ENCODE measurements at places on chromosomes 1 and 21.
A peak's percentile ranks its signal among the peaks of the same experiment; 100 is the strongest.

DNA sequence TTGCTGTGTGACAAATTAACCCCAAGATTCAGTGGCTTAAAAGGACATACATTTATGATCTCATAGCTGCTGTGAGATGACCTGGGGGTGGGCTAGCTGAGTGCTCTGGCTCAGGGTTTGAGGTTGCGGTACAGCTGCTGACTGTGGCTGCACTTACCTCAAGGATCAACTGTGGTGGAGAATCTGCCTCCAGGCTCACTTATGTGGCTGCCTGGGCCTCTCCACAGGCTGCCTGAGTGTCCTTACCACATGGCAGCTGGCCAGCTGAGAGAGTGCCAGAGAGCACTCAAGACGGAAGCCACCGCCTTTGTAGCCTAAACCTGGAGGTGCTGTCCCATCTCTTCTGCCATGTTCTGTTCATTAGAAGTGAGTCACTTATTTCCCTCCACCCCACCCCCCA, 5.7 kb downstream of the LRRC71 start:
- DNase-seq, result peak; percentile 39

DNA sequence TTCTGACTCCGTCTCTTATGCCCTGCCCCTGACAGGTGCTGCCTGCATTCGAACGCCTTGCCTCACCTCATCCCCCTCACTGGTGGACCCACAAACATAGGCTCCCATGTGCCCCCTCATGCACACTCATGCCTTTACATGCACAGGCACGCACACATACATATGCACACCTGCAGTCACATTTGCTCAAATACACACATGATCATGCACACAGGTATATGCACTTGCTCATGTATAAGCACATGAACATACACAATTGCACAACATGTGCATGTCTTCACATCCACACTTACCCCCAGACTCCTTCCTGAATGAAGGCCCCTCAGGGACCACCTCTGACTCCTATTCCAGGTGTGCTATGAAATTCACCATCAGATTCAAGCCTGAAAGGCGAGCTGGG, 506.9 kb downstream of the PTPRU start:
- DNase-seq, result no peak

- DNase-seq, result no peak
These were observed 423.1 kb downstream of the HLX start for GRCh38 chr1:221302357-221302756.

- DNase-seq, result no peak
These were observed 70.6 kb downstream of the ALPL start for GRCh38 chr1:21579791-21580190.

GRCh38 chr1:1777583-1777899, 729 bp downstream of the NADK start:
- DNase-seq, result no peak

- no peak for DNase-seq
These were observed 20.1 kb downstream of the PRKACB start for GRCh38 chr1:84164161-84164560.

DNA sequence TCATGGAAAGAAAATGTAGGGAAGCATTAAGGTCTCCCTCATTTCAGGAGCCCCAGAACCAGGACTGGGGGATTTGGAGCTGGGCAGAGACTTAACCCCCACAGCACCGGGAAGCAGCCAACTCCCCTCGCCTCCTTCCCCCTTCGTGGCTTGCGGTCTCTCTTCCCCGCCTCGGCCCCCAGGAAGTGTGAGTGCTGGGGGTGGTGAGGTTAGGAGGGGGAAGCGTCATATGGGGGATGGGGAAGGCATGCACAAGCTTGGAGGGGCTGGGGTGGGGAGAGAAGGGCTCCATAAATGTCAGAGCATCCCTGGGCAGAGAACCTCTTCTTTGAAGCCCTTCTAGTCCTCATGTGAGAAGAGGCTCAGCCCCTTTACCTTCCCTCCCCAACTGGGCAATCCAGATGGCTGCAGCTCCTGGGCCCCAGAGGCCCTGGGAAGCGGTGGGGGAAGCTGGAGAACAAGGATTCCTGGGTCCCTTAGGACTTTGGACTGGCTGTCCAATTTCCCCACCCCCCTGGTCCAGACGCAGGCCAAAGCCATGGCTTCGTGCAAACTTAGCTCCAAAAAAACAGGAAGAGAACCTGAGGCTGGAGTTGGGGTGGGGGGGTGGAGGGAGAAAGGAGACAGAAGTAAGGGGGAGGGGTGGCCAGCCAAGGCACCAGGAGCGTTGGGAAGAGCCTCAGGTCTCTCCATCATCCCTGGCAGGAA, 7.8 kb downstream of the ZBTB7B start:
- DNase-seq, result no peak

DNA sequence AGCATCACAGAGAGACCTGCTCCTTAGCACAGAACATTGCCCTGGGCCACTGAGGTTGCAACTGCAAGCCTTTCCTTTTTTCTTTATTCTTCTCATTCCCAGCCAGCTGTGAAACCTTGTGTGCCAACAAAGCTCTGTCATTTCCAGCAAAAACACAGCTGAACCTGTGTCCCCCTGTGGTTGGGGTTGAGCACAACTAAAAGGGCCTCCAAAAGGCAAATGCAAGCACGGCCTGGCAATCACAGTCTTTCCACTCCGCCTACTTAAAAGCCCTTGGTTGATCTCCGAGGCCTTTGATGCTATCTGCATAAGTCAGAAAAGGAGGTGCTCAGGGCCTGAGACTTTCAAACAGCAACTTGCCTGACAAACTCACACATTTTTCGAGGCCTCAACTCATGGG, 32.7 kb downstream of the SUSD4 start:
- DNase-seq, result no peak

DNA sequence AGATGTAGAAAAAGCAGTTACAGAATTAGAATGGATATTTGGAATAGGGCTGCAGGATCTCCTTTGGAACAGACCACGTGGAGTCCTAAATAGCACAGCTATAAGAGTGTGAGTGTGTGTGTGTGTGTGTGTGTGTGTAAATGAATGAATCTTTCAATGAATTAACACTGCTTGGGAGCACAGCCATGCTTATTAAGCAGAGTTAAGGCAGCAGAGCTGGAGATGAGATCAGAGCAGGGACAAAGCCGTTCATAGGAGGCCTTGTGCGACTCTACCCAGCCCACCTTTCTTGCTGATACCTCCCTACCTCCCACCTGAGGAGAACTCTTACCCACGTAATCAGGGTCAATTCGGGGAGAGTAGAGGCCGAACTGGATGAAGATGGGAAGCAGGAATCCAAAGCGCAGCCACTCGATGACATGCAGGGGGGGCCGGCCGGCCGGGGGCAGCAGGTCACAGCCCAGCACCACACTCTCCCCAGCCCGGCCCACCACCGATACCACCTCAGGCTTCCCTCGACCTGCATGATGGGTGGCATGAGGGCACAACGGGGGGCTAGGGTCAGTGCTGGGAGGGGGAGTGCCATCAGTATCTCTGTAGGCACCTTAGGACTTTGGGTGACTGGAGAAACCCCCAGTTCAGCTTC, 2.7 kb downstream of the IGSF9 start:
- no peak for DNase-seq

- DNase-seq, result no peak
These were observed 1.7 kb downstream of the COP1 start for GRCh38 chr1:176205332-176205914.

DNA sequence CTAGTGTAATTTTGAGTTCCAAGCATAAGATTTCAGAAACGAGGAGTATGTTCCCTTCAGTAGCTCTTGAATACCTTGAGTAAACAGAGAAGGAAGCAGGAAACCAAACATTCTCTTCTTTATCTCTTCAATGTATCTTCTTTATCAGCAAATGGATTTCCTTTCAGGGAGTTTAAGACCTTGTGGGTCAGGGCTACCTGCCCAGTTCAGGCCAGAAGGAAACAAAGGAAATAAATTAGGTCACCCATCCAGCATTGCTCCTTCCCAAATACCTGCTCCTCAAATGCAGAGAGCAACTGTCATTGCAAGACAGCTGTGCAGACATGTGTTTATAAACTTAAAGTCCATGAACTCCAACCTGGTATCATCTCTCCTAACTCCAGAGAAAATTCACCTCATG, 130.1 kb upstream of the SOD1 start:
- no peak for DNase-seq

DNA sequence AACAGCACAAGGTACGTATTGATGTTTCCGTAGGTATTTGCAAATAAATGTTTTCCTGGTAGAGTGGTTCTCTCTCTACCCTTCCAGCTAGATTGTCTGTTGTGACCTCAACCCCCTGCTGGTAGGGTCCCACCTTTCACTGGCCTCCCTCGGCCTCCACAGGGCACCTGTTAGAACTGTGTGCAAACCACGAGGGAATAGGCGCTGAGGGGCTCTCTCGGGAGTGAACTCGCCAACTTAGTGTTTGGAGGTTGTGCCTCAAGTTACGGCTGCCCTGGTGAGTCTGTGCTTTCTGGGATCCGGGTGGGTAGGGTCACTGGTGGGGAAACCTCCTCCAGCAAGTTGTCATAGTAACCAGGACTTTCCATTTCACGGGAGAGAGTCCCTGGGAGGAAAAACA, 204.7 kb upstream of the EDN2 start:
- no peak for DNase-seq

GRCh38 chr1:44347280-44347679, 7.8 kb downstream of the ERI3 start:
- no peak for DNase-seq

DNA sequence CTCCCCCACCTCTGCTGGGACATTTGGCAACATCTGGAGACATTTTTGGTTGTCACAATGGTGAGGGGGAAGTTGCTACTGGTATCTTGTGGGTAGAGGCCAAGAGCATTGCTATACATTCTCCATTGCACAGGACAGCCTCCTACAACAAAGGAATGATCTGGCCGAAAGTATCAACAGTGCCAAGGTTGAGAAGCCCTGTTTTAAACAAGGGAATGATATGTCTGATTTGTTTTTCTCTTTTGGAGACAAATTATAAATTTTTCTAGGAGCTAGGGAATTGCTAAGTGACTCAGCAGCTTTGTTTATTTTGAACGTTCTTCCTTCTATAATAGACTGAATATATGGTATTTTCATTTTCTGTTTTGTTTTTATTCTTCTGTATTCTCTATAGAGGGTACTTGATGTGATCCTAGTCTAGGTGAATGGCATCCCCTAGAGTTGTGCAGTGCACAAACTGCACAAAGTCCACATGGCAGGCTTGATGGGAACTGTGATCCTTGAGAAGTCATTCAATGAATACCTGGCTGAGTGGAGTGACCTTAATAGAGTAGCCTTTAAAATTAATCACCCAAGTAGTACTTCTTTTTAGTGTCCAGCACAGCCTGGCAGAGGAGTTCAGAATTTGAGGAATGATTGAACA, 288.6 kb upstream of the USP24 start:
- no peak for DNase-seq

- DNase-seq, result no peak
These were observed 26.2 kb upstream of the EPHA2 start for GRCh38 chr1:16181887-16182719.

GRCh38 chr1:100604372-100604771, 66.4 kb downstream of the GPR88 start:
- no peak for DNase-seq

DNA sequence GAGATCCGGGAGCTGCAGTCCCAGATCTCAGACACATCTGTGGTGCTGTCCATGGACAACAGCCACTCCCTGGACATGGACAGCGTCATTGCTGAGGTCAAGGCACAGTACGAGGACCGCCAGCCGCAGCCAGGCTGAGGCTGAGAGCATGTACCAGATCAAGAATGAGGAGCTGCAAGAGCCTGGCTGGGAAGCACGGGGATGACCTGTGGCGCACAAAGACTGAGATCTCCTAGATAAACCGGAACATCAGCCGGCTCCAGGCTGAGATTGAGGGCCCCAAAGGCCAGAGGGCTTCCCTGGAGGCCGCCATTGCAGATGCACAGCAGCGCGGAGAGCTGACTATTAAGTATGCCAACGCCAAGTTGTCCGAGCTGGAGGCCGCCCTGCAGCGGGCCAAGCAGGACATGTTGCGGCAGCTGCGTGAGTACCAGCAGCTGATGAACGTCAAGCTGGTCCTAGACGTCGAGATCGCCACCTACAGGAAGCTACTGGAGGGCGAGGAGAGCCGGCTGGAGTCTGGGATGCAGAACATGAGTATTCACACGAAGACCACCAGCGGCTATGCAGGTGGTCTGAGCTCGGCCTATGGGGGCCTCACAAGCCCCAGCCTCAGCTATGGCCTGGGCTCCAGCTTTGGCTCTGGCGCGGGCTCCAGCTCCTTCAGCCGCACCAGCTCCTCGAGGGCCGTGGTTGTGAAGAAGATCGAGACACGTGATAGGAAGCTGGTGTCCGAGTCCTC, 25.5 kb downstream of the ETV3L start:
- peak; percentile 28 for DNase-seq
